ENCODE measurements at places on chromosomes 12 and 14.

GRCh38 chr14:105053996-105054395, 11.2 kb downstream of the GPR132 start:
- DNase-seq: no peak

- no peak for DNase-seq
Observed at GRCh38 chr12:57551637-57552305, 1.9 kb downstream of the KIF5A start.

- no peak for DNase-seq
Observed at GRCh38 chr12:44779766-44780165, 96.3 kb downstream of the NELL2 start.

DNA sequence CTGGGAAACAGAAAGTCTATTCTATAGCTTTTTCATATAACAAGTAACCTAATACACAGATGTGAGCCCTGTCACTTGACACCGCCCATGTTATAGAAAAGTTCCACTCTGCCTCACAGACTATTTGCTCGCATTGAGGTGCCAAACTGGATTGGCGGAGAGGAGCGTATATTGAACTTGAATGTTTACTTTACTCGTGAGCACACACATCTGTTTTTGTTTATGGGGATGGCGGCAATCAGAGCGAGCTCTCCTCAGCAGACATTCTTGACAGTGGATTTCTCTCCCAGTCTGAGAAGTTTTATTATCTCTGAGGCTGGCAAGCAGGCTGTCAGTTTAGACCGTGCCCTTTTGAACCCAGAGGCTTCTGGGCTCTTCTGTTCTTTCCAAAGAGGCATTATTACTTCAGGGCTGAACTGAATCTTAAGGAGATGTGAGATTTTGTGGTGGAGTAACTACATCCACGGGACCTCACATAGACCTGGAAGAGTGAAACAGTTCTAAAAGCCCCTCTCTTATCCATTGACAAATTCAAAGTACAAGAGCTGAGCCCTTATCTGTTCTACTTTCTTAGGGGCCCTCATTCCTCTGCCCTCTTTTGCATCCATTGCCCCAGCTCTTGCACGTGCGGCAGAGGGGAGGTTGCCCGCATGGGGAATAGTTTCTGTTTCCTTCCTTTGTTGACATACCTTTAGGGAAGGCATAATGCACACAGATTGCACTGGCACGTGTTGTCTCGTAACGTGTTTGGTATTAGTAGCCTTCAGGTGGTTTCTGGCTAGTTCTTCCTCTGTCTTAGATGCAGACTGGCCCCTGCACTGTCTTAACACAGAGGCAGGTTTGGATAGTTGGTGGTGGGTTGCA, 68.2 kb downstream of the DRAM1 start:
- no peak for DNase-seq

GRCh38 chr14:85909581-85909980, 379.6 kb downstream of the FLRT2 start:
- no peak for DNase-seq

DNA sequence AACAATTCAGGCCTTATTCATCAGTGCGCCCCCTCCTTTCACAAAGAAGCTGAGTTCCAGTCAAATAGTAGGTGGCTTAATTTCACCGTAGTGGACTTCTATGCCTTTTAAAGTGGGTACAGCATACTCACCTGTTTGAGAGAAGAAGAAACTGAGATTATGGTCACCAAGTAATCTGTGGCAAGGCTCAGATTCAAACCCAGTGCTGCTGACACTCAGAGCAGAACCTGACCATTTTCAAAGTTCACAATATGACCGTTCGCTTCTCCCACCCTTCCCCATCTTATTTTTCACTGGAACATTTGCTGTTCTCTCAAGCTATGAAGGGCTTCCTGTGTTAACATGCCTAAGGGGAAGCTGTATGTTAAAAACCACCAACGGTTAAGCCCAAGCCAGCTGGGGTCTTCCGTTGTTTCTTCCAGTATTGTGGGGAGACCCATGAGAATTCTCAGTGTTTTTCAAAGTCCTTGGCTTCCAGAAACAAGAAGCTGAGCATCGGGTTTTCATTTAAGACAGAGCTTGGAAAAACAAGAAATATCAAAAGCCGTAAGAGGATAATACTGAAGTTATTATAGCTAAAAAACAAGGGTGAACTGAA, 6.1 kb upstream of the PSMA6 start:
- no peak for DNase-seq

- DNase-seq: peak; percentile 20
Observed at GRCh38 chr12:39103552-39104165, 198.3 kb upstream of the CPNE8 start.

GRCh38 chr12:121511916-121512315, 68.9 kb downstream of the KDM2B start:
- DNase-seq: no peak

DNA sequence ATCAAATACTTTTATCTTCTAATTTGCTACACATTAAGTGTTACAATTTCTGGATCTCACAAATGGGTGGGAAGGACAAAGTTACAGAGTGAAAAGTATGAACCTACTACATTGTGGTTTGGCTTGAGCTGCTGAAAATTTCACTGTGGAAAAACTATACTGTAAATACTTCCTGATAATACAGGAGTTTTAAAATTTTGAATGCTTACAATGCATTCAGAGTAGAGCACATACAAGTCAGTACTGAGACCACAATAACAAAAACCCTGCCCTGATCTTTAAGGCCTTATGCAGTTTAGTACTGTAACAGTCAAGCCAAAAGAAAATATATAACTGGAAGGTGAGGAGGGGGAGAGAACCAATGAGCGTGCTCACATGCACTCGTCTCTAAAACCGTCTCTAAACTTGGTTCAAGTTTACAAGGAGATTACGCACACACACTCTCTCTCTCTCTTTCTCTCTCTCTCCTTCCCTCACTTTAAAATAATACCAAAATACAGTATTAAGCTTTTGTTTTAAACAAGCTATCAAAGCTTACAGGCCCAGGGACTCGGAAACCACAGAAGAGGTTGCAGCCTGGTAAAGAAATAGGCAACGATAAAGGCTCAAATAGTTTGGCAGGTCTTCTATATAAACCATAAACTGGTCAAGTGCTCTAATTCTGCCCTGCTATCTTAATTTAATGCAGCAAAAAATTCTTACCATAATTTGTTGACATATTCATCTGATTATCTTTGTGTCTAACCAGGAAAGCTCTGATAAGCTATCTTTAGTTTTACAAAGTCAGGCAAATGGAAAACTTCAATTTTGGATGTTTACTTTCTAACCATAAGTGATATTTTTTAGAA, 58.0 kb downstream of the ATF7 start:
- DNase-seq: no peak

DNA sequence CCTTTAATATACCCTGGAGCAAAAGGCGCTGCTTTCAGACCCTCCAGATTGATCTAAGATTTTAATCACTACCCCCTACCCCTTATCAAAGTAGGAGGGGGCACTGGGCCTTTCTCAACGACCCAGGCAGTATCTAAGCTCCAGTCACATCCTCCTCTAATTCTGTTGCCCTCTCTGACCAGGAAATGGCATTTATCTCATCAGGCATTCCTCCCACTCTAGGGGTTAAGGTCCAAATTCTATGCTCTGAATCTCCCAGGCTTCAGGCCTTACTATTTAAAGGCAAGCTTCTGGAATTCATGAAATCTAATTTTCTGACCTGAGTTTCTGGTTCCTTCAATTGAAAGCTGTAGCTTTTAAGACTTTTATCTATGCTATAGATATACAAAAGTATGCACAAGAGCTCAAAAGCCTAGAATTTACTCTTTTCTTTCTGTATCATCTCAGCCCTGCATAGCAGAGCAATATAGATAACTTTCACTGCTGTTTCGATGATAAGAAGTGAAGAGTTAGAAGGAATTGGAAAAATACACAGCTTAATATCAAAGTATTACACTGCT, 622.9 kb downstream of the RPS29 start:
- DNase-seq: peak; percentile 6

DNA sequence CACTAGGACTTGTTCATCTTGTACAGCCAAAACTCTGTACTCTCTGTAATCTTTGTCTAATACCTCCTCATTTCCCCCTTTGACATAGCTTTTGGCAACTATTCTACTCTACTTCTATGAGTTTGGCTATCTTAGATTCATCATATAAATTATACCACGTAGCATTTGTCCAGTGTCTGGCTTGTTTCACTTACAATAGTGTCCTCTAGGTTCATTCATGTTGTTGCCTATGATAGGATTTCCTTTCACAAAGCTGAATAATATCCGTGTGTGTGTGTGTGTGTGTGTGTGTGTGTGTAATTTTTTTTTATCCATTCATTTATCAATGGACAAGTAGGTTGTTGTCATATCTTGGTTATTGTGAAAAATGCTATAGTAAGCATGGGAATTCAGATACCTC, 209.5 kb downstream of the KCNC2 start:
- no peak for DNase-seq

DNA sequence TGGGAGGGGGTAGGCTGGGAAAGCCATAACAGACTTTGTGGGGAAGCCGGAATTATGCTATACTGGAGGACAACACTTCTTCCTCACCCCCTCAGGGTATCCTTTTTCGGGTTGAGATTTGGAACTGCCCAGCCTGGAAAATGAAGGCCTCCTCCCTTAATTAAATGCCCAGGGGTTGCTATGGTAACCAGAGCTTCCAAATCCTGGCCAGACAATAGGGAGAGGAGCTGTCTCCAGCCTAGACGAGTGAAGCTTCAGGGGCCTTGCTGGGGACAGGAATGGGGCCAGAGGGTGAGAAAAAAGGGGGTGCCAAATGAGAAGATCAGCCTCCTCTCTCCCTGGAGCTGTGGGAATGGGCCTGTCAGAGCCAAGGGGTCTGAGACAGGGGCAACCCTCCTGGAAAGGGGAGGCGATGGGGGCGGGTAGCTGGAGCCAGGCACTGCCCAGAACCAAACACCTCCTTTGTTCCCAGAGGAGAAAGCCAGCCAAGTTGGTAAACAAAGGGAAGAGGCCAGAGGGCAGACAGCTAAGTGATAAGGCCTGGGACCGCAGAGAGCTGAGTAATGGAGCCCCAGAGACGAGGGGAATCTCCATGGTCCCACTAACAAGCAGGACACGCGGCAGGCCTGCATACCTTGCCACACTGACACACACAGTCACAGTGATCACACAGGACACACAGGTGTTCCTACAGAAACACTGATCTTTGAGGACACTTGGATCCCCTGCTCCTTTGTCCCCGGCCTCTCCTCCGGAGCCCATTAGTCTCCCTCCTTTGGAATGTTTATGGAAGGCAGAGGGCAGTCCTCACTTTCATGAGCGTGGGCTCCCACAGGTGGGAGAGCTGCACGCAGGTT, 17.9 kb upstream of the RND1 start:
- DNase-seq: peak; percentile 92
